Effector CD4-positive, alpha-beta T cell (primary cell): ENCODE measurements at places on chromosomes 7 and 10.

- DNase-seq: no peak
Measured at GRCh38 chr7:28759475-28759971, 198.6 kb downstream of the TRIL start.

DNA sequence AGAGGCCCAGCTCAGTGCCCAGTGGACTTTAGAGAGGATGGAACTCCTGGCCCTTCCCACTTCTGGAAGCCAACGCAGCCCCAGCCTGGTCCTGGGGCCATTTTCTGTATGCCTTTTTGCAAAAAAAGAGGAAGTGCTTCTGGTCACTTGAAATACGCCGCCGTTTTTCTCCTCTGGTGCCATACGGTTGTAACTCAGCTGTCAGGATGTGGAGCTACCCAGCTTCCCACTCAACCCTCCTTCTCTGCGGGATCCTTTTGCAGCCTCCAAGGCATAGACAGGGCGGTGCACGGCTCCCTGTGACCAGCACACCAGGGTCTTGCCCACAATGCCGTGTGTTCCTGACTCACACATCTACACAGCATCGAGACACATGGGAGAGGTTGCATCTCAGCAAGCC, 369.6 kb downstream of the TCERG1L start:
- DNase-seq: no peak

GRCh38 chr7:36567699-36568451, 156.4 kb downstream of the AOAH start:
- DNase-seq: no peak

DNA sequence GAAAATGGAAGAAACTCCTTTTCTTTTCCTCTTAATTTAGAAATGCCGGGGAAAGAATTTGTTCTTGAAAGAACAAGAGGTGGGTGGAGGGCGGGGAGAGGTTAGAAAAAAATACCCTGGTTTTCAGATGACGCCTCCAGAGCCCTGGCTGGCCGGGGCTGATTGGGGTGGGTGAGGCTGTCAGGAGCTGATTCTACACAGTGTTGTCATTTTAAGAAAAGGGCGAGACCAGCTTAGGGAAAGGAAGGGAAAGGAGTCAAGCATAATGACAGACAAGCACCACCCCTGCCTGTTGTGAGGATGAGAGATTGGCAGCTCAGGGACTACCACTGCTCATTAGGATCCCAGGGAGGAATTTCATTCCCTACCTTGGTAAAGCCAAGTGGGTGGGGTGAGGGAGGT, 9.9 kb upstream of the FAM180A start:
- no peak for DNase-seq

DNA sequence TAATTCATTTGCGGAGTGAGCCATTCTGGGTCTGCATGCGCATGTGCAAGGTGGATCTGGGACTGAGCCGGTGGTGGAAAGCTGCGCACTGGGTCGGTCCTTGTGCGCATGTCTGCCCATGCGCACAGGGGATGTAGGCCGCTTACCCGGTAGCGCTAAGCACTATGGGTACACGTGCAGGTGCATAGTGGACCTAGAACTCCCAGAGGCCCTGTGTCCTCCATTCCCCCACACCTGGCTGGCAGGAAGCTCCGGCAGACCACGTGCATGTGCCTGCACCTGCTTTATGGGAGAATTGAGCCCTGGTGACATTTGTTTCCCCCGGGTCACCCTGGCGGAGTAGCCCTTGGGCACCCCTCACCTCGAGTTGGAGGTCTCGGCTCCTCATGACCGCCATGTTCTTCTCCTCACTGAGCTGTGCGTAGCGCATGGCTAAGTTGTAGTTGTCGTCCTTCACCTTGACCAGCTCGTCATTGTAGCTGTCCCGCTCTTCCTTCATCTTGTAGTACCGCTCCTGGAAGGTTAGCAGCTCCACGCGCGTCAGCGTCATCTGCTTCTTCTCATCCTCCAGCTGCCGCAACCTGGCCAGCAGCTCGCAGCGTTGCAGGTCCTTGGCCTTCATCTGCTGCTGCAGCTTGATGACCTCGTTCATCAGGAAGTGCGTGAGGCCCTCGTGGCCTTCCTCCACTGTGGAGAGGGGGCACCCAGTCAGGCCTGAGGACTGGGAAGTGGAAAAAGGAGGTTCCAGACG, 99.6 kb downstream of the CARD11 start:
- DNase-seq: no peak

GRCh38 chr7:139842401-139843210, 13.5 kb downstream of the TBXAS1 start:
- no peak for DNase-seq

GRCh38 chr7:138755331-138755747, 42.5 kb upstream of the TMEM213 start:
- no peak for DNase-seq

GRCh38 chr7:23346316-23346715, 47.2 kb downstream of the MALSU1 start:
- DNase-seq: no peak

DNA sequence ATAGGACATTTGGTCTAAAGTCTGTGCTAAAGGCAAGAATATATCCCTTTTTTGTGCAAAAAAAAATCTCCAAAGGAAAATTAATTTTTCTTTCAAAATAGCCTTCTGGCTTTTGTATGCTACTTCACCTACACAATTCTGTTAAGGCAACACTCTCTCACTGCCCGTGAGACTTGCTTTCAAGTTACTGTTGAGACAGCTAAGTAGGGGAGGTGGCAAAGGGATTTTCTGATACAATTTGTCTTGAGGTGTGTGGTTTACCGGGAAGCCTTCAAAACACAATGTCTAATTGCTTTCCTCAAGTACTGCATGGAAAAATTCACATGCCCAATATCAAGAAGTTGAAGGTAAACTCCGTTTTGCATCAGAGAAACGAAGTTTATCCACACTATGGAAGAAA, 50.8 kb upstream of the RSU1 start:
- no peak for DNase-seq

GRCh38 chr7:128122576-128123290, 91.5 kb upstream of the LRRC4 start:
- DNase-seq: no peak

- DNase-seq: no peak
Measured at GRCh38 chr10:110209926-110210673, 2.7 kb downstream of the MXI1 start.

DNA sequence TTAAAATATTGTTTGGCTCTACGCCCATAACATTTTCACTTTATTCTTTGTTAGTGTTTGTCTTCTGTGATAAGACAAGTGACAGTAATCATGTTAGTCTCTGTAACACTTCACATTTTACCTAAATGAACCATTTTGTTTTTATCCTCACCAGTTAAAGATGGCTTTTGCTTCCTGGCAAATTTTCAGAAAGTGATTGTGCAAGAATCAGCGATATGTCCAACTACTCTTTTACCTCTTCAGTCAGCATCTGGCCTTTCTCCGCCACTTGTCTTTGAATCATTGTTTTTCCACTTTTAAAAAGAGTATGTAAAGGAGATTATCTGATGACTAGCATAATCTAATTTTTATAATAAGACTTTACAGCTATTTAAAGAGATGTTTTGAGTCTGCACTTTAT, 3.5 kb downstream of the DGKB start:
- DNase-seq: no peak
